ENCODE measurements at places on chromosomes 3 and 15.

- no peak for DNase-seq
These were observed 3.5 kb upstream of the ACAP2 start for GRCh38 chr3:195446359-195446758.

DNA sequence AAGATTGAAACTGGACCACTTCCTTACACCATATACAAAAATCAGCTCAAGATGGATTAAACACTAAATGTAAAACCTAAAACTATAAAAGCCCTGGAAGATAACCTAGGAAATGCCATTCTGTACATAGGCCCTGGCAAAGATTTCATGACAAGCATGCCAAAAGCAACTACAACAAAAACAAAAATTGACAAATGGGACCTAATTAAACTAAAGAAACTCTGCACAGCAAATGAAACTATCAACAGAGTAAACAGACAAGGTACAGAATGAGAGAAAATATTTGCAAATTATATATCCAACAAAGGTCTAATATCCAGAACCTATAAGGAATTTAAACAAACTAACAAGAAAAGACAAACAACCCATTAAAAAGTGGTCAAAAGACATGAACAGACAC is 173.1 kb upstream of the CCDC54 start:
- DNase-seq, result no peak

DNA sequence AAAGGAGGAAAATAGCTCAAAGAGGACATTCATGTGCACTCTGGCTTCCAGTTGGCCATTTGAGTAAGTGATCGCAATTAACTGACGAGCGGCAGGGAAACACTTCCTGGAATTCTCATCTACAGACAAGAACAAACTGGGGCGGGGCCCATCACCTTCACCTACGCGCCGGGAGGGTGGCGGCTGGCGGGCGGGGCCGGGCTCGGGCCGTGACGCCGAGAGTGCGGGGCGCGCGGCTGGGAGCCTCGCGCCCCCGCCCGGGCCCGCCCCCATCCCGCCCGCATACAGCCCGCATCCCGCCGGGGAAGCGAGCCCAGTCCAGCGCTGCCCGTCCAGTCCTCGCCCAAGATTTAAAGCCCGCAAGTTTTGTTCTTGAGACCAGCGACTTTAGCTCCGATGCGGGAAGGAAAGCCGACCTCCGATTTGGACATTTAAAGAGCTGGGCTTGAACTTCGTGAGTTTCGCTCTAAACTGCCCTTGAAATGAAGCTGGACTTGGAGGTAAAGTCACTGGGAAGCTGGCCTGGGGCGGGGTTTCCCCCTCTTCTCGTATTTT is at the start of gene B3GNT5:
Gene B3GNT5, plus strand, starts transcription at position 281 of the 555 bp plus-strand sequence. CDS start 16,546 bp downstream, outside the sequence.
- DNase-seq, result no peak

- DNase-seq, result no peak
These were observed 227.2 kb upstream of the GPR149 start for GRCh38 chr3:154657218-154657617.

DNA sequence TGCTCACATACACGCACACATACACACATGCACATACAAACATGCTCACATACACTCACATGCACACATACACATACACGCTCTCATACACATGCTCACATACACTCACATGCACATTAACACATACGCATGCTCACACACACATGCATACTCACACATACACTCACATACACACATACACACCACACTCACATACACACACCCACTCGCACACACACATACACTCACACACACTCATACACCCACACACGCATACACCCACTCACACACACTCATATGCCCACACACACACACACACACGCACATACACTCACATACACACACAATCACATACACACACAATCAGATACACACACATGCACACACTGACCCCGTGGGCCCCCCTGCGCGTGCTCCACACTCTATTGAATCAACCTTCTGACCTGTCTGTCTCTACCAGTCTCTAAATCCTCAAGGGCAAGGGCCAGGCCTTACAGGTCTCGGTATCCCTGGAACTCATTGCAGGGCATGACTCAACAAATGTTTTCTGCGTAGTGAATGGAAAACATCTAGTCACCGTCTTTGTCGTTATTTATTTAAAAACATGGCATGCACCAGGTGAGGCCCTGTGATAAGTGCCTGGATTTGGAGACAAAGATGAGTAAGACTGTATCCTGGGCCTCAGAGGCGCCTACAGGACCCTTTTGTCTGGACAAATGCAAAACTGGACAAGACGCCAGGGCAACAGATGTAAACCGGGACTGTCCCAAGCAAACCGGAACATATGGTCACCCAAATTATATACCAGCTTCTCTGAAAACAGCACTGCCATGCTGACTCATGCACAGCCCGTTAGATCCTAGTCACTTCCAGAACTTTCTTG is 41.8 kb downstream of the GRK7 start:
- no peak for DNase-seq

- DNase-seq, result no peak
These were observed 1.6 kb downstream of the NOX5 start for GRCh38 chr15:69016021-69016595.

GRCh38 chr15:88032787-88033186 is 223.8 kb downstream of the NTRK3 start:
- no peak for DNase-seq

- DNase-seq, result no peak
These were observed 22.8 kb downstream of the PLS1 start for GRCh38 chr3:142618917-142619461.

- DNase-seq, result no peak
These were observed 1002.4 kb upstream of the CADM2 start for GRCh38 chr3:83956431-83956830.

DNA sequence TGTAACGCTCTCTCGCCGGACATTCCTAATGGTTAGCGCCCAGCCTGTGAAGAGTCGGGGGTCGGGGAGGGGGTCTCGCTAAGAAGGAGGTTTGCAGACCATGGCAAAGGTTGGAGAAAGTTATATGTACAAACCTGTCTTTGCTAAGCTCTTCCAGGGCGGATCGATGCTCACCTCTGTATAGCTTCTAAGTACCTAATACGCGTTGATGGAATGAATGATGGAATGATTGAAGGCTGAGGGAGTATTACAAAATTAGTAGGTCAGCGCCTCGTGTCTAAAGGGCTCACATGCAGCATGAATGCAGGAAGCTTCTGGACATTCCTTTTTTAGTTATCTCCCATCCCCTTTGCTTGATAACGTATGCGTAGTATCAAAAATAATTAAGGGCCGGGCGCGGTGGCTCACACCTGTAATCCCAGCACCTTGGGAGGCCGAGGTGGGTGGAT is 305 bp upstream of the KPNA1 start:
- DNase-seq, result no peak

GRCh38 chr3:170089862-170090600 is 52.2 kb downstream of the GPR160 start:
- DNase-seq, result no peak

DNA sequence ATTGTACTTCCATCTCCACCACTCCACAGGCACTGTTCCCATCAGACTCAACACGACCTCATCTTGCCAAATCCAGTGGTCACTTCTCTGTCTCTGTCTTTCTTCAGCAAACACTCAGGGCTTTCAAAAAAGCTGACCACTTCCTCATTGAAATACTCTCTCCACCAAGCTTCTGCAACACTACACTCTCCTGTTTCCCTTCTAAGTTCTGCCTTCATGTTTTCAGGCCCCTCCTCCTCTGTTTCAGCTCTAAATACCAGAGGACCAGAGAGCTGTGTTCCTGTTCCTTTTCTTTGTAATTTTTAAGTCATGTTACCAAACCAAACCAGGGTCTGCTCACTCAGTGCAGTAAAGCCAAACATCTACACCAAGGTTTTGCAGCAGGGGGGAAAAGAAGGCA is 33.8 kb upstream of the ACP3 start:
- no peak for DNase-seq

DNA sequence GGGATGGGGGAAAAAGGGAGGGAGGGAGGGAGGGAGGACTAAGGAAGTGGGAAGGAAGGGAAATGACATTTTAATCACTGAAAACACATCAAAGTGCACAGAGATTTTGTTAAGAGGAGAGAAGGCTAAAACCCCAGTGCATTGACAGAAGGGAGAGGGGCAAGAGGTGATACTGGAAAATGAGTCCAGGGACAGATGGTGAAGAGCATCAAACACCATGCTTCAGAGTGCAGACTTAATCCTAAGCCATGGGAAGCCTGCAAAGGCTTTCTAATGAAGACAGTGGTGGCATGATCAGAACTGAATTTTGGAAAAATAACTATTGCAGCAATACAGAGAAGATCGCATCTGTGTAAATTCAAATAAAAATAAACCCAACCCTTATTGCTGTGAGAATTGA is 41.8 kb downstream of the HGD start:
- no peak for DNase-seq

DNA sequence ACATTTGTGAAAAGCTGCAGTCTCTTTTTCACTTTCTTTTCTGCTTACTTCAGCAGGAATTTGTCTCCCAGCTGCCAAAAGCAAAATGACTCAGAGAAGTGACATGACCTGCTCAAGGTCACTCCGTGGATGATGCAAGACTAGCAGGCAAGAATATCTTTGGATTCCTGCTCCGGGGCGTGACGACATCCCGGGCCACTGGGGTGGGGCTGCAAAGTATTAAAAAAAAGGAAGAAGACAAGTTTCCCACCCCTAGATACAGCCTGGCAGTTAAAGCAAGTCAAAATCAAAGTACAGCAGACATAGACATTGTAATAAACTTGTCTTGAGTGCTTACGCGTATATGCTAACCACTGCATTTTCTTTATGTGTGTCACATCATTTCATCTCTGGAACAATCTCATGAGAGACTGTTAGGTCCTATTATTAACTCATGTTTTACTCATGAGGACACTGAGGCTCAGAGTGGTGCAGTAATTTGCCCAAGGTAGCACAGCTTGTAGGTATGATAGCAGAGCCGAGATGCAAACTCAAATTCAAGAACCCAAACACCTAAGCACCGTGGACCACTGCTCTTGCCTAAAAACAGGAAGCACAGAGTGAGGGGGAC is 485.2 kb upstream of the PROK2 start:
- peak; percentile 76 for DNase-seq

GRCh38 chr3:149214702-149215101 is 6.9 kb downstream of the CP start:
- no peak for DNase-seq

GRCh38 chr3:49803465-49804140 is 542 bp downstream of the INKA1 start:
- DNase-seq, result peak; percentile 86

DNA sequence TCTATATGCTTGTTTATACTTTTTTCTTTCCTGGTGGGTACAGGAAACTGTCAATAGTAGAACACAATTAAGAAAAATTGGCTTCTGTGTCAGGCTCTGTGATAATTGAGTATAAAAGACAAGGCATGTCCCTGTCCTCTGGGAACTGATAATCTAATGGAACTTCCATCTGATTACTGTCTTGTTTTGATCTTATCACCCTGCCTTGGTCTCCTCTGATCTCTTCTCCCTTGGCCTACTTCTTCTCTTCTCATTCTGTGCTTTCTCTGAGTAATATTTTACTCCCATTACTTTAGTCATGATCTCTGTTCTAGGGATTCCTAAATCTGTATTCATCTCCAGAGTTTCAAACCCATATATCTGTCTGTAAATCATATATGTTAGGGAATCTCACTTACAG is 14.6 kb downstream of the UBE2Q2 start:
- no peak for DNase-seq

- no peak for DNase-seq
These were observed 339.9 kb upstream of the KCNH8 start for GRCh38 chr3:18808429-18808828.

- no peak for DNase-seq
These were observed 9.0 kb upstream of the GSK3B start for GRCh38 chr3:120103276-120103675.

DNA sequence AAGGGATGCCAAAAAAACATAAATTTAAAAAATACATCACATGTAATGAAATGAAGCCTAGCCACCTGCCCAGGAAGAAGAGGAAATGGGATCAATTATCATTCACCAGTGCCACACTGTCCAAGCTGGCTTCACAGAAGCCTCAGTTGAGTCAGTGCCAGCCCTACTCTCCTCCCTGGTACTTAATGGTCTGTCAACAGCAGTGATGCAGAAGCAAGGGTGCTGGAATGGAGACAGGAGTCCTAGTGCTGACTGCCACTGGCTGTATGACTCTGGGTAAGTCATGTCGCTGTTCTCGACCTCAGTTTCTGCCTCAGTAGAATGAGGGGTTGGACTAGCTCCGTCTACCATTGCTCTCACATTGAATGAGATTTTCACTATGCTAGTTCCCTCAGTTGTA is 78.5 kb upstream of the LARS2 start:
- no peak for DNase-seq

GRCh38 chr3:169764312-169764881 is 463 bp downstream of the TERC start:
- peak; percentile 81 for DNase-seq

DNA sequence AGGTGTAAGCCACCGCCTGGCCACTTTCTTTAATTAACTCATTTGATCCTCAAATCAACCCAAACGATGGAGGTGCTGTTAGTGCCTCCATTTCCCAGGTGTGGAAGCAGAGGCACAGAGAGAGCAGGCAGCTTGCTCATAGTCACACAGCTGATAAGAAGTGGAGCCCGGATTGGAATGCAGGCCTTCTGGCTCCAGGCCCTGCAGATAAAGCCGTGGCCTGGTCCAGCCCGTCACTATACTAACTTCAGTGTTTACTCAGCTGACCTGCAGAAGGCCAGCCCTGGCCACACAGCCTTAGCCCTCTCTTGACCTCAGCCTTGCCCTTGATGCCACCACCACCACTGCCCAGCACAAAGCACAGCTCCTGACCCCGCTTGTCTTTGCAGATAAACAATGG is 116.7 kb downstream of the NUP210 start:
- no peak for DNase-seq

DNA sequence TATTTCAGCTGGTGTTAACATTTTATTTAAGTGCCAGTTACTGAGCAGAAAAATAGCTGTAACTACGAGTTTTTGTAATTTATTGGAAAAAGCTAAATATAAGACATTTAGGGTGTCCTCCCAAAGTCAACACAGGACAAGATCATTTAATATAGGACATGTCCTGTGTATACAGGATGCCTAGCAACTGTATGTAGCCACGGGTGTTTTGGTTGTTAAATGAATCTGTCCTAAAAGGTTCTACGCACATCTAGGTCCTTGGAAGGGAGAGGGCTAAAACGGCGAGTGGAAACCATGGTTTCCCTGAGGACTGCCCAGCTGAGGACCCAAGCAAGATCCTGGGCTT is 565 bp upstream of the ZNF621 start:
- DNase-seq, result no peak

- DNase-seq, result peak; percentile 77
These were observed 1.4 kb upstream of the PARP14 start for GRCh38 chr3:122679085-122679881.

DNA sequence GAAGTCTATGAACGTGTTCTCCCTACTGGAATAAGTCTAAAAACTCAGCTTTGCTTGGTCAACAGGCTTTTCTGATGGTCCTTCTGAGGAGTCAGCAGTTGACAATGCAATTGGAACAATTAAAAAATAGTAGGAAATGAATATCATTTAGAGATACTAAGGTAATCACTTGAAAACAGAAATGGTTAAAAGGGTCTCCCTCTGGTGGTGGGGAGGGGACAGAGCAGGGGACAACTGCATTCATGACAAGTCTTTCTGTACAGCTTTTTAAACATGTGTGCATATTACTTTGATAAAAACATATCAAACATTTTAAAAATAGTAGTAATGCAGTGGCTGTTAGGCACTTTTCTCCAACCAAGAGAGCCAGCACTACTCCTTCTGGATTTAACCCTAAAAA is 119.9 kb upstream of the FHIT start:
- no peak for DNase-seq

- DNase-seq, result peak; percentile 97
These were observed 778 bp upstream of the THBS1 start for GRCh38 chr15:39580117-39580484.

Data from right hindlimb (tissue), 1 donor.